ENCODE measurements at places on chromosomes 6 and 20. TPM values are rescaled to one million over a fixed set of nuclear protein-coding genes. Genes with fewer than 3 reads are reported as not detected.

Gene ATP9A
- total RNA-seq: 55.8 TPM

Gene NTSR1
- total RNA-seq: 0.03 TPM

Gene NOX3
- not detected for total RNA-seq

Gene EDEM2
- 101 TPM for total RNA-seq

Gene HTR1E
- not detected for total RNA-seq

Gene IMPG1
- total RNA-seq: not detected

Gene WFDC13
- total RNA-seq: not detected
